ENCODE measurements at places on chromosomes 3 and 15.

DNA sequence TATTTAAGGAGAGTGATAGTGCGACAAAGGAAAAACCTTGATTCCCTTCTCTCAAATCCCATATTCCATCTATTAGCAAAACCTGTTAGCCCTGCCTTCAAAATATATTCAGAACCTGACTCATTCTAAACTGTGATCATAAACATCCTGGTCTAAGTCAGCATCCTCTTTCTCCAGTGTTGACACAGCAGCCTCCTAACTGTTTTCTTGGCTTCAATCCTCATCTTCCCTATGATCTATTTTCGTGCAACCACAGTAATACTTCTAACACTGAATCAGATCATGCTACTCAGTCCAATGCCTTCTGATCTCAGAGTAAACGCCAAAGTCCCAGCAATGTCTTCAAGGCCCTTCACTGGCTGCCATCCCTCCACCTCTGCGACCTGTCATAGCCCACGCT lies 785.1 kb downstream of the EDEM1 start:
- DNase-seq, result no peak

GRCh38 chr3:139715743-139716360 lies 38.1 kb upstream of the NMNAT3 start:
- no peak for DNase-seq

- no peak for DNase-seq
These were observed 9.1 kb upstream of the PPARG start for GRCh38 chr3:12279591-12280326.

GRCh38 chr3:132561003-132561402 lies 36.1 kb upstream of the ACKR4 start:
- DNase-seq, result no peak

GRCh38 chr3:57006949-57007419 lies 53.5 kb upstream of the SPATA12 start:
- DNase-seq, result no peak

DNA sequence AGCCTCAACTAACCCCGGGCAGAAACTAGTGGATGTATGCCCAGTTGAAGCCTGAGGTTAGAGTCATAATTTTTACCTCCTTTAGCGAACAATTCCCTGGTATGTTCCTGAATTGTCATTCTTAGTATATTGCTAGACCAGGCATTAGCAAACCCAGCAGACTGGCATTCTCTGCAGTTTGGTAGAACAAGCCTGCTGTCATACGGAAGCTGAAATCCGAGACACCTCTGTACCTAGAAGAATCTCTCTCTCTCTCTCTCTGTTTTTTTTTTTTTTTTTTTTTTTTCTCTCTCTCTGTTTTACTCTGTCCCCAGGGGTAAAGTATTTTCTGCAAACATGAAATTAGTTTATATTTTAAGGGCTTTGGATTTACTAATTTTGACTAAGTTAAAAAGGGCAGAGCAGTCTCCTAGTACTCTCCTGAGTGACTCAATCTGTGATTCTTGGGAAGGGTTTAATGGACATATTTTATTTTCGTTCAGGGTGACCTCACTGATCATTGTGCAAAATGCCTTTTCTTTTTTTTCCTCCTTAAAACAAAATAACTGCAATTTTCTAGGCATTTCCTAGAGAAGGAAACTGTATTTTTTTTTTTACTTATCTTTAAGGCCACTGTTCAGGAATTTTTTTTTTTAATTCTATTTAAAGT lies 133.6 kb upstream of the ICE2 start:
- no peak for DNase-seq

GRCh38 chr3:103002425-103003176 lies 567.8 kb downstream of the ZPLD1 start:
- peak; percentile 2 for DNase-seq

DNA sequence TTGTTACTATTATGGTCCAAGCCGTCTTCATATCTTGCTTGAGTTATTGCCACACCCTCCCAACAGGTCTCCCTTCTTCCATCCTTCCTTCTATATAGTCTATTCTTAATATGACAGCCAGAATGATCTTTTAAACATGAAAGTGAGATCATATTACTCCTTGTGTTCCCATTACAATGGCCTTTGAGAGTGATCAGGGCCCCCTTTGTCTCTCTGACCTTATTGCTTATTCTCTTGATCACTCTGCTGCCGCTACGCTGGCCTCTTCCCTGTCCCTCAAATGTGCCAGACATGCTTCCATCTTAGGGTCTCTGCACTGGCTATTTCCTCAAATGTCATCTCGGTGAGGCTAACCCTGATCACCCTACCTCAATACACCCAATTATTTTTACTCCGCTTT lies 38.1 kb downstream of the UBE2E2 start:
- DNase-seq, result no peak

- DNase-seq, result peak; percentile 99
These were observed 28.5 kb downstream of the TBC1D23 start for GRCh38 chr3:100289339-100289738.

DNA sequence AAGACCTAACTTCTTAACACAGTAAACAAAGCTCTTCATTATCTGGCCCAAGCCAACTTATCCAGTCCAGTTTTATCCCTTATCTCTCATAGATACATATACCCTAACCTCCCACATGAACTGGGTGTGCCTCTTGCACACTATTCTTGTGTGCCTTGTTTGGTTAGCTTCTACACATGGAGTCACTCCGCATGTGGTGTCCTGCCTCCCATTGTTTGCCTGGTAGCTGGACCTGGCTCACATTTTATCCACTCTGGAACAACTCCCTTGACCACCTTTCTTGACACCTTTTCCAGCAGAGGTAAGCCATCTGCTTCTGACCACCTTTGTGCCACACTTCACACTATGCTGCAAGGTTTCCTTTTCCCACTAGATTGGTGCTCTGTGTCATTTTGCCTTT lies 15.2 kb downstream of the TIPARP start:
- DNase-seq, result peak; percentile 38

DNA sequence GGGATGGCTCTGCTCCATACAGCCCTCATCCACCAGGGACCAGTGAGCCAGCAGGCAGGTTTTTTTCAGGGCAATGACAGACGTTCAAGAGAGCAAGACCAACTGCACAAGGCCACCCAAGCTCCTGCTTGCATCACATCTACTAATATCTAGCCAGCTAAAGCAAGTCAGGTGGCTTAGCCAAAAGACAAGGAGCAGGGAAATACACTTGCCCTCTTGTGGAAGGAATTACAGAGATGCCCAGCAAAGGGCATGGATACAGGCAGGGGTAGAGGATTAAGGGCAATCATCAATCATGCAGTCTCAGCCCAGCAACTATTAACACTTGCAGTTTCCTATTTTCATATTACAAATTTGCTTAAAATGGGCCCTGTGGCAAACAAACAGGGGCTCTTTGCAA lies 81.5 kb upstream of the NTRK3 start:
- no peak for DNase-seq

DNA sequence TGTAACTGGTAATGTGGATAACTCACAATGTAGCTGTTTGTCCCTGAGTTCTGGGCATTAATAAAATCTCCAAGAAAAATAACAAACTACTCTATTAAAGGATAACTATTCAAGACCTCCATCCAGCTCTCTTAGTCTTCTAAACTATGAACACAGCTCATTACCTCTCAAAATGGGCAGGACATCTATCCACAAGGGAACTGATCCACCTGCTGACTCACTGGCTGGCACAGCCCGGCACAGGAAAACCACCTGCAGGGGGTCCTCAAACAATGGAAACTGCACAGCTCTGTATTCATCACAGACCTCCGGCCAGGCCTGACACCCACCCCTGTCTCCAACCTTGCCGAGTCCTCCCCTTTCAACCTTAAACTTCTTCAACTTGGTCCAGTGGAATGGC lies 255.4 kb downstream of the TJP1 start:
- no peak for DNase-seq

DNA sequence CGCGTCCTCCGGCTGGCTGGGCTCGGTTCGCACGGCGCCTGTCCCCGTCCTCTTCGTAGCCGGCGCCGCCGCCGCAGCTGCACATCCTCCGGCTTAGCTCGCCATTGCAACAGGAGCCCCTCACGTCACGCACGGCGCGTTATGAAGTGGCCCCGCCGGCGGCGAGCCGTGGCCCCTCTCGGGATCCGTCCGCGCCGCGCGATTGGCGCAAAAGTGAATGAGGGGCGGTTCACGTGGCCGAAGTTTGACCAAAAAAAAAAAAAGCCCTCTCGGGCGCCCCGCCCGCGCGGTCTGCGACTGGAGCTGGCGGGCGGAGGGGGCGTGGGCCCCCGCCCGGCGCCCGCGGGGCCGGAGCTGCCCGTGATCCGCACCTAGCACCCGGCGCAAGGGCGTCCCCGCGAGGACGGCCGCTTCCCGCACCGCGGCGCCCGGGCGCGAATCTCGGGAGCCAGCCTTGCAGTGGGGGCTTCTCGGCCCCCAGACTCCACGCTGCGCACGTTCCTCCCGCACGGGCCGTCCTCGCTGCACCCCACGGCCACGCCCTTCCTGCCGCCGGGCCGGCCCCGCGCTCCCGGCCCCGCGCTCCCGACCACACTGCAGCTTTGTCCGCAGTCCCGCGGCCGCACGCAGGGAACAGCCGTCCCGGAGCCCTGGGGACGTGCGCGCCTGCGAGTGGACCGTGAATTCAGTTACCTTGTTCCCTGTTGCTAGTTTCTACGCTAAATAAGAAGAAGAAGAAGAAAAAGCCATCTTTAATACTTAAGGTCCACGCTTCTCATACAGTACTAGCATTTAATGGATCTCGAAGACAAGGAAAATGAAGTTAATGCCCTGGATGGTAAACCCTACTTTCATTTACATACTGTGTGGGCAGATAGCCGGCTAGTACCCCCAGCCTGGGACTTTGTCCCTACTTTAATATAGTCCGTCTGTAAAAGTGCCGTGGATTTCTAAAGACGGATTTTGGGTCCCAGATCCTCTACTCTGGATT lies at the start of gene CHSY1:
TSS of gene CHSY1 (minus strand) at position 219 of the 991 bp plus-strand sequence. CDS start 592 bp downstream, outside the sequence.
- DNase-seq, result peak; percentile 92

DNA sequence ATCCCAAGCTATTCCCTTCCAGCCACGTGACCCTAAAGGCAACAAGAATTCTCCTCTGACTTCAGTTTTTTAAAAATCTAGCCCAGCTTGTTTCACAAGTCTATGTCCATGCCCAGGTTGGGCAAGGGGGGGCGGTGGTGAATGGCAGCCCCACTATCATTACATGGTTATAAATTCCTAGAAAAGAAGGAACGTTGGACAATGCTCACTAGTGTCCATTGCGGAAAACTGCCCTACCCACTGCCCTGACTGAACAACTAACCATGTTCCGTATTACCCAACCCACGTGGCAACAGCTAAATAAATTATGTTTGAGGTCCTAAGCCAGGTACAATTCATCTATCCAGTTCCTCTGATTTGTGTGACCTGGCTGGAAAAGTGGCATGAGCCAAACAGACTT lies 8.7 kb upstream of the TAFA4 start:
- DNase-seq, result no peak

- DNase-seq, result no peak
These were observed 36.6 kb upstream of the THSD4 start for GRCh38 chr15:71078506-71079207.

DNA sequence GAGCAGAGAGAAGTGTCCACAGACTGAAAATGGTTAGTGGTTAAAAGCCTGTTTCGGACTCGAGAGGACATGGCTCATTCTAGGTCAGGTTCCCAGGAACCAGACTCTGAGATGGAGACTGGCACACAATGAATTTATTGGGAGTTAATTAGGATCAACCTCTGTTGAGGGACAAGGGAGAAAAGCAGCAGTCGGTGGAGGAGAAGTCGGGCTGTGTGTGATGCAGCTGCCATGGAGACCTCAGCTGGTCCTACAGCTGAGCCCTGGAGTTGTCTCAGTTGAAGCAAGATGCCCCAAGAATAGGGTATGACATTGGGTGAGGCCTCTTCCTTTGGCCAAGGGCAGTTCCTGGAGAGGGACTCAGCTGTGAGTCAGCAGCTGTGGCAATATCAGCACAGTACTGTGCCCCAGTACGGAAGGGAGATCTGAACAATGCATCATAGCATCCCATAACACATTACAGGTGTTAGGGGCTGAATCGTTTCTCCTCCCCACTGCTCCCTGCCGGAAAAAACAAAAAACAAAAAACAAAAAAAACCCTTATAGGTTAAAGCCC lies 105.4 kb downstream of the ABHD5 start:
- no peak for DNase-seq

DNA sequence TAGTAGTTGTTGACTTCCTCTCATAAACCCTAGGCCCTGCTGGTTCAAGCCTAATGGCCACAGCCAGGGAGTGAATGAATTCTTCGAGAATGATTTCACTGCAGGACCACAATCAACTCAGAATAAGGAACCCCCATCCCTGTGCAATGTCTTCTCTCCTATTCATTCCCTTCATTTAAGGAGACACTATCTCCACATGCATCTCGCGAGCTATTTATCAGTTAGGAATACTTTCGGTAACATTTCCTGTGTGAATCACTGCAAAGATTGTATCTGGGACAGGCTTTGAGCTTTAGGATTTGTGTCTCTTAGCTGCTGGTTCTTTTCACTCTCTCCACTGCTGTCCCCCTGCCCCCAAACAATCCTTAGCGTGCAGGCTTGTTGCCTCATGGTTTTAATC lies 94.4 kb downstream of the MYLK start:
- DNase-seq, result no peak

DNA sequence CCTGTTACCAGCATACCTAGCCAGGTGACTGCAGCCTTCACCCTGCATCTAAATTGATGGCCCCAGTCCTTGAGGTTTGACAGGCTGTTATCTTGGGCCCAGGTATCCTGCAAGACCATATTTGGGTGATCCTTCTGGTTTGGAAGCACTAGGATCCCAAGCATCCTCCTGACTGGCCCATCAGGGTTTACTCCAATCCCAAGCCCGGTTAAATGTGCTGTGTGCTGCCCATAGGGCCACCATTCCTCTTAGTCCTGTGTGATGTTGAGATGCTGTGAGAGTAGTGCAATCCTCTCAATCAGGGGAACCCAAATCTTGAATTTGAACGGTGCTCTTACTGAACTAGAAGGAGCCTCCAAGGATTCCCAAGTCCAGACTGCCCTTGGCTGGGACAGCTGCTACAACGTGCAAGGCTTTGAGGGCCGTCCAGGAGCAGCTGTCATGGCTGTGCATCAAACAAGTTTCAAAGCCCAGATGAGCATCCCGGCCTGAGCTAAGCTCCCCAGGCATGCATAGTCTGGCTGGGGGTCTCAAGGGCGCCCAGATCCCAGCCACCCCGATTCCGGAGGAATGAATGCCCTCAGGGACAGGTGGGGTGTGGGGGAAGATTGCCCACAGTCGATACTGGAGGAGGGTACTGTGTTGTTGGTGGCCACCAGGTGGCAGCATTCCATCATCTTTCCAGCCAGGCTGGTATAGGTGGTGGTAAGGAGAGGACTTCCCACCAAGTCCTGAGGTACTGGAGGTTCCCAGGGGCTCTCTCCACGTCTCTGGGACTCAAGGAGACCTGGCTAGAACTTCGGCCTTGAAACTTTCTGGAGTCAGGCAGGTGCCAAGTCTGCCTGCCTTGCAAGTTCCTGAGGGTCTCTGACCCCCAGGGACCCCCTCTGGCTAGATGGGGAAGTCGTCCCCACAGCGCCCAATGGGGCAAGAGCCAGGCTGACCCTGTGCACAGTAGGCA lies 32.6 kb downstream of the RBM5 start:
- peak; percentile 81 for DNase-seq

DNA sequence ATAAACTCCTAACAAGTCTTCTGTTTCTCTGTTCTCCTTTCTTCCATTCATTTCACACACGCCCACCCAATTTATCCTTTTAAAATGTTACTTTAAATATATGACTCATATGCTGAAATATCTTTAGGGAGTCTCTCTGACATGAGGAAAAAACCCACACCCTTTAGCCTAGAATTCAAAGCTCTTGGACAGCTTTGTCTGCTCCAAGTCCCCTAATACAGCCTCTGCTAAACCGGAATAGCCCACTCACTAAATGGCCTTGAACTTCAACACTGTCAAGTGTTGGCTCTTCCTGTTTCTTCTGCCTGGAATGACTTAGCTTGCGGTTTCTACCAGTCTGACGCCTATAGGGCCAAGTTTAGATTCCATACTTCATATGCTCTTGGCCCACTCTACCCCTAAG lies 3.3 kb upstream of the CD96 start:
- DNase-seq, result no peak

GRCh38 chr15:65818927-65819562 lies 27.0 kb upstream of the DENND4A start:
- peak; percentile 81 for DNase-seq

All from hematopoietic multipotent progenitor cell treated with erythropoietin and hydrocortisone succinate and interleukin-3 and kit ligand, for 8 days (in vitro differentiated cells).